ENCODE measurements at places on chromosomes 2 and 18.

DNA sequence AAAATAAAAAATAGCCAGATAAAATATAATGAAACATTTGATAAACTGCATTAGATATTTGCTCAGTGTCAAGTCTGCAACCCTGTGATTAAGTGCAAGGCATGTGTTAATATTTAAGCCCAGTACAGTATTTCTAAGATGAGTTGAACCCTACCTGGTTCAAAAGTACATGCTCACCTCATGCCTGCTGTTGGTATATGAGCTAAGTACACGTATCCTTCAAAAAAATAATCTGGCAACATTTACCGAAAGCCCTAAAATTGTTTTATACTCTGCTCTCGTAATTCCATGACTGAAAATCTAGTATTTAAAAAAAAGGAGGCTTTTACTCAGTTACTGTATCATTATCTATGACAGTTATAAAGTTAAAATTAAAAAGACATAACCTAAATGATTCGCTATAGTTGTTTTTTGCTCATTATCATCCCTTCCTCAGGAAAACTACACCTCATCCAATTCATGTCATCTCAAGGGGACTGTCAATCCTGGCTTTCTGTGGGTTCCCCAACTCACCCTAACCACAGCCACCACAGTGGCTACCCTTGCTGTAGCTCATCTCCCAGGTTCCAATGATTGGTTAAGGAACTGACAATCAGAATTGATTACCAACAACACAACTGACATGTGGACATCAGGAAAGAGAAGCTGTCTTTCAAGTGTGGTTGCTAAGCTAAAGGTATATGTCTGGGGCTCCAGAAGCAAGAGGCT lies 10.6 kb downstream of the TLK1 start:
- DNase-seq: no peak
- H3K27ac ChIP-seq: peak overlapping the region; percentile 72
- no peaks in the 10 kb centered on the region for H3K27me3 ChIP-seq
- no peak overlapping the region for H3K4me3 ChIP-seq
- no peaks in the 10 kb centered on the region for H3K36me3 ChIP-seq

DNA sequence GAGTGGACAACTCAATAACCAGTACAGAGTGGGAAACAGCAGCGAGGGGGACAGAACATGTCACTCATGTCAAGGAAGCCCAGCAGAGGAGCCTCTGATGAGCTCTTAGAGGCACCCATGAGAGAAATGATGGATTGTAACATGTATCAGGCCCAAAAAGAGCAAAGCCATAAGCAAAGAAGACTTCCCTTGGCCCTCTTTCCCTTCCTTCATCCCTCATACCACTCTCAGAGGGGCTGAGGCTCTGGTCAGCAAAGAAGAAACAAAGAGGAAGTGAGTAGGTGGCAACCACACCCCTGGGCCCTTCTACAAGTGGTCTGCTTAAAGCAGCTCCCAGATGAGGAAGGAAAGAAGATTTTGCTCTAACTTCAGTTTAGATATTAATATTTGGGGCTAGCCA lies 112.8 kb downstream of the CDC42EP3 start:
- H3K4me1 ChIP-seq: peaks cover 11% of the 10 kb centered on the region
- no peak for DNase-seq
- H3K27me3 ChIP-seq: no peaks in the 10 kb centered on the region

GRCh38 chr18:53797998-53798495 lies 426.4 kb downstream of the MBD2 start:
- H3K36me3 ChIP-seq: no peaks in the 10 kb centered on the region
- no peak overlapping the region for H3K27ac ChIP-seq
- no peaks in the 10 kb centered on the region for H3K27me3 ChIP-seq
- no peaks in the 10 kb centered on the region for H3K4me1 ChIP-seq
- H3K4me3 ChIP-seq: no peak overlapping the region

DNA sequence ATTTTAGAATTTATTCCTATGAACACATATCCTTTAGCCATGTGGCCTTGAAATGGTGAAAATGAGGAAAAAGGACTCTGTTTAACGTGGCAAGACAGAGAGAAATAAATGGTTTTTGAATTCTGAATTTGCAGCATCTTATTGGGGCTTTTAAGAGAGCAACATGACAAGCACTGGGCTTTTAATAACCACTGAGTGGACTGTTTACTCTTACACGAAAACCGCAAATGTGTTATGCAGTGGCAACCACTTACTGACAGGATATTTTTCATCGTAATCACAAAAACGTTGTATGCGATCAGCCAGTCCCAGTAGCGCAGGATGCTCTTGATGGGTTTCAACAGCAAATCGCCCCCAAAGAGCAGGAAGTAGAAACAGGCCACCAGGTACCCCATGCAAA lies 226.6 kb downstream of the NAPG start:
- no peaks in the 10 kb centered on the region for H3K4me1 ChIP-seq
- no peak for DNase-seq
- no peak overlapping the region for H3K4me3 ChIP-seq
- no peaks in the 10 kb centered on the region for H3K36me3 ChIP-seq

DNA sequence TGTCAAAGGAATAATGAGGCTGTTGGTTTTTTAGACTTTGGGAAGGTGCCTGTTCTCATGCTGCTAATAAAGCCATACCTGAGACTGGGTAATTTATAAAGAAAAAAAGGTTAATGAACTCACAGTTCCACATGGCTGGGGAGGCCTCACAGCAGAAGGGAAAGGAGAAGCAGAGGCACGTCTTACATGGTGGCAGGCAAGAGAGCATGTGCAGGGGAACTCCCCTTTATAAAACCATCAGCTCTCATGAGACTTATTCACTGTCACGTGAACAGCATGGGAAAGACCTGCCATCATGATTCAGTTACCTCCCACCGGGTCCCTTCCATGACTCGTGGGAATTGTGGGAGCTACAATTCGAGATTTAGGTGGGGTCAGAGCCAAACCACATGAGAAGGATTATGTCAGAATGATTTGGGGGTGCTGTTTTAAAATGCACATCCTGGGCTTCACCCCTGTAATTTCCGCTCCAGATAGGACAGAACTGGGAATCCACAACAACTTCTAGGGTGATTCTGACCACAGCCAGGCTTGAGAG lies 37.8 kb downstream of the TCF7L1 start:
- H3K4me3 ChIP-seq: no peak overlapping the region
- no peak for DNase-seq
- H3K36me3 ChIP-seq: no peaks in the 10 kb centered on the region
- H3K27ac ChIP-seq: no peak overlapping the region
- no peaks in the 10 kb centered on the region for H3K4me1 ChIP-seq

DNA sequence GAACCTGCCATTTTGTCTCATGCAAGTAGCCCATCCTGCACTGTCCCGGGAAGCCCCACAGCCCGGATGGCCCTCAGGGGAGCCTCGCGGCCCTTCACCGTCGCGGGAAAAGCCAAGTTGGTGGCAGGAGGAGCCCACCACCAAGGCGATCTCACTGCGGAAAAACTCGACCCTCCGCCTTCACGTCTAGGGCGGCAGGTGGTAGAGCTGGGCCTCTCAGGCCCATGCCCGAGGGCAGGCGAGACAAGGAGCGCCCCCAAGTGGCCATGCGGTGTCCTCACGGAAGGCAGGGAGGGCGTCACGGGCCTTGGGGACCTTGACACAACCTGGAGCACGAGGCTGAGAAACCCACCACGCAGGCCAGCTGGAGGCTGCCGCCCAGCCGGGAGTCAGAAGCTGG lies 34.8 kb upstream of the SKA1 start:
- no peaks in the 10 kb centered on the region for H3K36me3 ChIP-seq
- no peak overlapping the region for H3K27ac ChIP-seq
- H3K27me3 ChIP-seq: no peaks in the 10 kb centered on the region
- no peak overlapping the region for H3K4me3 ChIP-seq

DNA sequence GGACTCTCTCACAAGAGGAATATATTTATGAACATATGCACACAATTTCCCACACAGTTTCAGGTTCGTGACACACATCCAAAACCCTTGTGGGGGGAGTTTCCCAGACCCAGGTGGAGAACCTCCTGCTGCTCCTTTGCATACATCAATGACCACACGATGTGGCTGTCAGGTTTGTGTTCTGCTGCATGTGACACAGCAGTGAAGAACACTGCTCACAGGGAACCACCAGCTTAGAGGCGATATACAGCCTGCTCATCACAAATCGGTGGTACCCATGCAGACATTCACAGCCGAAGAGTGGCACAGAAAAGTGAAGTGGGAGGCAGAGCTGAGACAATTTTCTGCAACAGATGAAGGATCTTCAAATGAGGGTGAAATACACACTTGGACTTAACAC lies 175.6 kb upstream of the ZFP36L2 start:
- H3K27me3 ChIP-seq: no peaks in the 10 kb centered on the region
- peaks cover 35% of the 10 kb centered on the region for H3K36me3 ChIP-seq
- H3K4me1 ChIP-seq: no peaks in the 10 kb centered on the region

GRCh38 chr2:142119347-142119746 lies 11.5 kb downstream of the LRP1B start:
- no peaks in the 10 kb centered on the region for H3K4me1 ChIP-seq
- H3K36me3 ChIP-seq: no peaks in the 10 kb centered on the region
- H3K27me3 ChIP-seq: no peaks in the 10 kb centered on the region
- DNase-seq: no peak
- no peak overlapping the region for H3K27ac ChIP-seq
- H3K4me3 ChIP-seq: no peak overlapping the region

GRCh38 chr18:79318142-79318673 lies 77.5 kb upstream of the NFATC1 start:
- peaks cover 32% of the 10 kb centered on the region for H3K4me1 ChIP-seq
- no peaks in the 10 kb centered on the region for H3K27me3 ChIP-seq
- H3K4me3 ChIP-seq: peak overlapping the region; percentile 16
- no peak for DNase-seq
- H3K27ac ChIP-seq: peak overlapping the region; percentile 69
- peaks cover 63% of the 10 kb centered on the region for H3K36me3 ChIP-seq

Measured in naive thymus-derived CD8-positive, alpha-beta T cell (primary cell).